NCI-H2081 treated with DMSO at 0.1 percent for 48 hours (cell line): ENCODE measurements at places on chromosomes 1 and 21.

GRCh38 chr1:6399294-6399693, 5.7 kb upstream of the ACOT7 start:
- DNase-seq: no peak

- DNase-seq: no peak
Observed at GRCh38 chr1:111392460-111392945, 35.0 kb downstream of the OVGP1 start.

- DNase-seq: peak; percentile 30
Observed at GRCh38 chr1:243254233-243254926, 701 bp downstream of the CEP170 start.

DNA sequence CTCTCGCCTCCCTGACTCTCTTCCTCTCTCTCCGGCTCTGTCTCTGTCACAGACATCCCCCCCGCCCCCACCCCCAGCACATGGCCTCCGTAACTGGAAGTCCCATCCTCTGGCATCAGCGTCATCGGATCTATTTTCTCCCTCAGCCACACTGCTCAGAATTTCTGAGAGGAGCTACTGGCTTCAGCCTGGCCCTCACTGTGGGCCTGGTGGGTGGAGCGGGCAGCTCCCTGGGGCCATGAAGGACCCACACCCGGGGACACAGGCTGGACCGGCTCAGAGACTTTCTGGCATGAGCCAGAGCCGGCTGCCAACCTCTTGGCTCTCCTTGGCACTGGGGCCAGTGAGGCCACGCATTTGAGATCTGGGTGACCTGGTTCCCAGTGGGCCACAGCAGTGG, 61.2 kb upstream of the CASZ1 start:
- DNase-seq: no peak

- DNase-seq: no peak
Observed at GRCh38 chr1:206518743-206519142, 11.4 kb downstream of the RASSF5 start.

DNA sequence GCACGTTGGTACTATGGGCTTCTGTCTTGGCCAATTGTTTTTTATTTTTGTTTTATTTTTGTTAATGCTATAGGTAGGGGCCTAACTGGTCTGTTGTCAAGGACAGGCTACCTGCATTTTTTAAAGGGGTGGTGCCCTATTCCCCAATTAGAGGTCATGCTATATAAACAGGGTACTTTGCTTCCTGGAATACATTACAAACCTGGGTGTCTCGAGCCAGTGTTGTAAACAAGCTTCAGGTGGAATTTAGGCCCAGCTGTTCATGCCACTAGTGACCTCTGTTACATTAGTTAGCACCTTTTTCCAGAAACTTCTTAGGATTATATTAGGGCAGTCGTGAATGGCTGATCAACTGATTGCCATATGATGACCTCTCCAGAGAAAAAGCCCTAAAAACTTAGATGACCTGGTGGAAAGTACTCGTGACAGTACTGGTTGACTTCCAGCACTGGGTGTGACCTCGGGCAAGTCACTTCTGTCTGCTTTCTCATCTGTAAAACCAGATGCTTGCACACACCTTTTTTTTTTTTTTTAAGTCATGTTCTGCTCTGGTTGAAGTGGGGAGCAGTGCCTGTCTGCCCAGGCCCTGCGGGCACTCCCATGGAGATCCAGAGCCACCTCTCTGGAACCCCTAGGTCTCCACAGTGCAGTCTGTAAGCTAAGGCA, 46.5 kb downstream of the ELK4 start:
- DNase-seq: no peak
